ENCODE measurements at places on chromosomes 7 and 10.

DNA sequence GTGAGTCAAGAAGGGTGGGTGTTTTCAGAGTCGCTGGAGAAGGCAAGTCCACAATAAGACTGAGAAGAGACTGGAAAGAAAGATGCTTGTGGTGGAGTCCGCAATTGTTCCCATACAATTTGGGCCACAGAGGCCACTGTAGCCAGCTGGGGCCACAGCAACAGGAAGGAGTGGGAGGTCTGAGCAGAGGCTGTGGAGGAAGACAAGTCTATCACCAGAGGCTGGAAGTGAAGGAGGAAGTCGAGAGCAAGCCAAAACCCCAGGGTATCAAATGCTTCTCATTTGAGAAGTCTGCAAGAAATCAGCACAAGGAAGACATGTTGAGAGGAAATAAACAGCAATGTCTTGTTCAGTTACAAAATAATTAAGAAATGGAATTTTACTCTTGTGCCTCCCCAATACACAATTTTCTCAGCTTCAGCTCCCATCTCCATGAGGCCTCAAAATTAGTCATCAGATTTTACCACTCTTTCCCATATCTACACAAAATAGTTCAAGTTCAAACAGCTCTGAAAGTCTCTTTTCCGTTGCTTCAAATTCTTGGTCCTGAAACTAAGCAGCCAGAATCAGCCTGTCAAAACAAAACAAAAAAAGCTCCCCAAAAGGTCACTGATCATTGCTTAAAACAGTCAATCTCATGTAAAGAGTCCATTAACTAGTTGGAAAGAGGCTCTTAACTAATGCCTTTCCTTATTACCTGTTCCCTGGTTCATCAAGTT lies 31.6 kb downstream of the SLC16A12 start:
- no peak for DNase-seq

- no peak for DNase-seq
Measured at GRCh38 chr10:23190872-23191763, 994 bp upstream of the PTF1A start.

DNA sequence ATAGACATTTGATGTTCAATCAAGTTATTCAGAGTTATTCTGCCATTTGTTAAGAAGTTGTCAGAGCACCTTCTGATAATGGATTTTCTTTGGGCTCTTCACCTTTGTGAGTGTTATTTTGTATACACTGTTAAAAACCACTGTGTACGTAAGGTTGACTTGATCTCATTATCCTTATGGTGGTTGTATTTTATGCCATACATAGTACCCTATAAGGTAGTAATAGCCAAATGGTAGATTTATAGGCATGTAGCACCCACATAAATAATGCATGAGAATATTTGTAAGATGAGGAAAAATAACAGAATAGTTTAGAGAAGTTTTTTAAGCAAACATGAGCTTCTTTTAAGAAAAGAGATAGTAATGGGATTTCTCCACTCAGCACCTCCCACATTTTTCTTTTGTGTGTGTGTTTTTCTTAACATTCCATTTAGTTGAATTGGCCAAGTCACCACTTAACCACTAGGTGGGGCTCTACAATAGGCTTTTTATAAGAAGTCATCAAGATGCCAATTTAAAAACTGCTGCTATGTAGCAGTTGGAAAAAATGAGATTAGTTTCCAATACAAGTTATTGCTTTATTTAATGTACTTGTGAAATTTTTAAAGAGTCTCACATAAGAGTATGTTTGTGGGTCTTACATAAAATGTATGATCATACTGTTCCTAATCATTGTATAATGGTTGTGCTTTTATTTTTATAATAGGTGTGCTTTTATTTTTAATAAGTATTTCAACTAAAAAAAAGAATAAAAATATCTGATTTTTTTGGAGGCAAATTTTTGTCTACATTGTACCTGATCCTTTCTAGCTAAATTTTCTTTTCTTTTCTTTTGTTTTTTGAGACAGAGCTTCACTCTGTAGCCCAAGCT lies 41.1 kb upstream of the STMP1 start:
- DNase-seq = peak; percentile 87

- no peak for DNase-seq
Measured at GRCh38 chr10:93703066-93703465, 674 bp upstream of the FRA10AC1 start.

DNA sequence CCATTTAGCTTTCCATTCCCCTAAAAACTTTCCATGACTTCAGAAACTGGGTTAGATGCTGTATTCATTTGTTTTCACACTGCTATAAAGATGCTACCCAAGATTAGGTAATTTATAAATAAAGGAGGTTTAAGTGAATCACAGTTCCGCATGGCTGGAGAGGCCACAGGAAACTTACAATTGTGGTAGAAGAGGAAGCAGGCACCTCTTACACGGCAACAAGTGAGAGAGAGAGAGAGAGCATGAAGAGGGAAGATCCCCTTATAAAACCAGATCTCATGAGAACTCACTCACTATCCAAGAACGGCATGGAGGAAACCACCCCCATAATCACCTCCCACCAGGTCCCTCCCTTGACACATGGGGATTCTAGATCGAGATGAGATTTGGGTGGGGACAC lies 336.8 kb downstream of the TFEC start:
- no peak for DNase-seq

DNA sequence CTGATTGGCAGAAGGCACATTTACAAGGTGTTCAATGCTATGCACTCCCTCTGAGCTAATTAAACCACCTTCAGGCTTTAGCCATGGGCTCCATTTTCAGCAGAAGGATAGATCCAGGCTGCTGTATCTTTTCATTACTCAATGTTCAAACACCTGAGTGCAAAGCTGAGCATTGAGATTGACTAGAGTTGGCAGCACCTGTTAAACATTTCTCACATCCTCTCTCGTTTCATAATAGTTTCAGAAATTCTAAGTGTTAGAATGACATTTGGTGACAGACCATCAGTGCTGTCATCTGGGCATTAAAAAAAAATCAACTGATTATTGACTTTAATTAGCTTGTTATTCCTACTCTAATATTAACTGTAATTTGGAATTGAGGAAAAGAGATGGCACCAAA lies 187.1 kb upstream of the SEMA3E start:
- no peak for DNase-seq

DNA sequence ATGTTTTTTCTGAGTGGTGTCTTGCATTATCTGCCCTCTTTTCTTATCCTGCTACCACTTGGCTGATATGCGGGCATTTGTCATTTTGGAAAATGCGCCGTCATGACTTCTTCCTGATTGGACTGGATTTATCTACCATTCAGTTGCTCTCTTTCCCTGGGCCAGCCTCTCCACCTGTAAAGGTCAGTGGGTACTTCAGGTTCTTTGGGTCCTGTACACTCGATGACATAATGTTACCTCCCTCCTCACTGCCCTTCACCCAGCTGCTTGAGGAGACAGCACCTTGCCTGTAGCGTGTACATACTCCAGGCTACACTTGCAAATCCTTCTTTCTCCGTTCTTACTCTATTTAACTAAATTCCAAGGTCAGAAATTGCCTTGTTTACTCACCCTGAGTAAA lies 83.7 kb downstream of the RBM33 start:
- no peak for DNase-seq

- peak; percentile 61 for DNase-seq
Measured at GRCh38 chr10:29600067-29600466, 34.7 kb downstream of the SVIL start.

DNA sequence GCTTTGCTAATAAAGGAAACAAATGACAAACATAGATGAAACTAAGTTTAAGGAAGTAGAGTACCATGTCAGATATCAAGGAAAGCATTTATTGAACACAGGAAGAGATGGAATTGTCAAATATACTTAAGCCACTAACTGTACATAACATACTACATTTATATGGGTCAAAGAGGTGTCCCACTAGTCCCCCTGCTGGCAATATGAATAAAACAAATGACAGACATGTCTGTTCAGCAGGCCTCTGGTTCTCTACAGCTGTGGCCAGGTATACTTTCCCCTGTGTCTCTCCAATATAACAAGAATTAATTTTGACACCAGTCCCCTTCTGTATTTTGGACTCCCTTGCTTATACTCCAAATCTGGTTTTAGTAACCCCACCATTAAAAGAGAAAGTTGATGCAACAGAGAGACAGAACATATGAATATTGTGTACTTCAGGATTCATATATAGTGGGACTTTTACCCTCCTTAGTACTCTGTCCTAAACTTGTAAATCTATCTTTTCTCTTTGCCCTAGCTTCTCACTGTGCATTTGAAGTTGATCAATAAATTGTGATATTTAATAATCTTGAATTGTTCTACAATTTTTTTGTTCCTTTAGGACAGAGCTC lies 42.9 kb downstream of the CD36 start:
- peak; percentile 32 for DNase-seq

GRCh38 chr7:105126436-105126975 lies 112.5 kb downstream of the KMT2E start:
- DNase-seq = no peak

DNA sequence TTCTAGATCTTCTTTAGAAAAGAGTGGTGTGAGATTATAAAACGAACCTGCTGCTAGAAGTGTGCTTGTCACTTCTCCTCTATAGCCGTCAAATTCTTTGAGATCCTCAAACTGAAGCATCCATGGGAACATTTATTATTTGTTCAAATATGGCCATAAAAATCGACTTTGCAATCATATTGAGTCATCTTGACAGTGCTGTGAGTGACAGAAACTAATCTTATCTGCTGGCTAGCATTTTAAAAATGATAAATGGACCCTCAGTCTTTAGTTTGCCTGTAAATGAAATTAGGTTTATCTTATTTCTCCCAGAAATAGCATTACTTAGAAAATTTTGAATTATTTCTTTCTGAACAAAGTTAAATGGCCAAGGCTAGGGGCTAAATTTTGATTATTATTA lies 290.8 kb downstream of the EXOC4 start:
- DNase-seq = no peak

DNA sequence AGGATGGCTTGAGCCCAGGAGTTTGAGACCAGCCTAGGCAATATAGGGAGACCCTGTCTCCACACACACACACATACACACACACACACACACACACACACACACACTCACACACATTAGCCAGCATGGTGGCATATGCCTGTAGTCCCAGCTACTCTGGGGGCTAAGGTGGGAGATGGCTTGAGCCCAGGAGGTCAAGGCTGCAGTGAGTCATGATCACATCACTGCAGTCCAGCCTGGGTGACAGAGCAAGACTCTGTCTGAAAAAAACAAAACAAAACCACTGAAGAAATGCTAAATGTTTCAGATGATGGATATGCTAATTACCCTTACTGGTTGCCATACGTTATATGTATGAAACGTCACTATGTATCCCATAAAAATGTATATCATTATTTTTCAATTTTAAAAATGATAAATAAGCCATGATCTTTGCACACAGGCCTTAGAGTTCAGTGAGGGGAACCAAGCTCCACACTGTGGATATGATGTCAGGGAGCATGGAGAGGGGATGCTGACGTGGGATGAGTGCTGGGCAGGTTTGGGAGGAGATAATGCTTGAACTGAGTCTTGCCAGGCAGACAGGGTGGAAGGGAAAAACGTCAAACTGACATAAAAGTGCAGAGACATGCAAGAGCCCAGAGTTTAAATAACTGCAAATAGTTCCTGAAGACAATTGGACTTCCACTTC lies 45.9 kb upstream of the ARHGAP12 start:
- peak; percentile 22 for DNase-seq

GRCh38 chr7:45574669-45575500 lies 717 bp downstream of the ADCY1 start:
- peak; percentile 64 for DNase-seq

- DNase-seq = no peak
Measured at GRCh38 chr10:1492641-1493040, 244.7 kb downstream of the ADARB2 start.

DNA sequence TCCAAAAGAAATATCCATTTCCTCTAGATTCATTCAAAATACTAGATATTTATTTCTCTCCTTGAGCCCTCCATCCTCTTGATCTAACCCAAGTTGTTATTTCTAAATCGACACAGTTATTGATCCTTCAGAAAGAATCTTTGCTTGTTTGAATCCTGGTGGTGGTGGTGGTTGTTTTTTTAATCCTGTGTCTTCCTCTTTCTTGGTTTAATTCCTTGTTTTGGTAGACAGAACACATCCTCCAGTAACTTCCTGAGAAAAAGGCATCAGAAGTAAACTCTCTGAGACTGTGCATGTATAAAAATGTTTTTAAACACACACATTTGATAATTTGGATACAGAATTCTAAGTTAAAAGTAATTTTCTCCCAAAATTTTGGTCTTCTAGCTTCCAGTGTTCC lies 49.9 kb downstream of the SIRT1 start:
- DNase-seq = no peak

GRCh38 chr7:47293884-47294555 lies 287.9 kb downstream of the TNS3 start:
- peak; percentile 18 for DNase-seq

DNA sequence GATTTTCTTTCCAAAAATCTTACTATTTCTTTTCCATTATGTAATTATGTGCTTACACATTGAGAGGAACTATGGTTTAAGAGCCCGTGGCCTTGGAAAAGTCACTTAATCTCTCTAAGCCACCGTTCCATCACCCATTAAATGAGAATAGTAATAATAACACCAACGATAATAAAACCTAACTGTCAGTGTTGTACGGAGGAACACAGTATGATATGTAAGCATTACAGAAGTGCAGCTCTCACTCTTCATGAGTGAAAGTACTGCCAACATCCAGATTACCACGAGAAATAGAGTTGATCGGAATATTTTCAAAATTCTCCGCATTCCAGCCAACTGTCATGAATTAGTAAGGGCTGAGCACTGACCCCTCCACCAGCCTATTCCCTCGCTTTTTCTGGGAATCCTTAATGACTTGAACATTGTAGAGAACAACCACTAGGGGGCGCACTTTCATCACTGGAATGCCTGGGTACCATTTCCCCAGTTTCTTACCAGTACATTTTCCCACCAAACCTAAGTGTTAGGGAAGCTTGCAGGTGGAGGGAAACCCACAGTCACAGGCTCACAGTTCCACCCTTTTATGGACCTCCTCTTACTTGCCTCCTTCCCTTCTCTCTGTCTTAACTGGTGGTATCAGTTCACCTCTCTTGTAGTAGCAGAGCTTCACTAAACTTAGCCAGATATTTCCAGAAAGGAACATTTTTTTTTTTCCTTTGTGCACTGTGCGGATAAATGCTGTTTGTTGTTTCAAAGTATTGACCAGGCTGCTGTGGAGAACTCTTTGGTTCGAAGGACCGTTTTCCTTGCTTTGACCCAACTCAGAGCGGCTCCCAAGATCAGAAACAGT lies 27.8 kb downstream of the NKX2-3 start:
- peak; percentile 40 for DNase-seq

- peak; percentile 44 for DNase-seq
Measured at GRCh38 chr10:61608255-61609033, 54.3 kb upstream of the CABCOCO1 start.

Data from fibroblast of skin of right biceps (primary cell).